ENCODE measurements at places on chromosomes 3 and 15.

DNA sequence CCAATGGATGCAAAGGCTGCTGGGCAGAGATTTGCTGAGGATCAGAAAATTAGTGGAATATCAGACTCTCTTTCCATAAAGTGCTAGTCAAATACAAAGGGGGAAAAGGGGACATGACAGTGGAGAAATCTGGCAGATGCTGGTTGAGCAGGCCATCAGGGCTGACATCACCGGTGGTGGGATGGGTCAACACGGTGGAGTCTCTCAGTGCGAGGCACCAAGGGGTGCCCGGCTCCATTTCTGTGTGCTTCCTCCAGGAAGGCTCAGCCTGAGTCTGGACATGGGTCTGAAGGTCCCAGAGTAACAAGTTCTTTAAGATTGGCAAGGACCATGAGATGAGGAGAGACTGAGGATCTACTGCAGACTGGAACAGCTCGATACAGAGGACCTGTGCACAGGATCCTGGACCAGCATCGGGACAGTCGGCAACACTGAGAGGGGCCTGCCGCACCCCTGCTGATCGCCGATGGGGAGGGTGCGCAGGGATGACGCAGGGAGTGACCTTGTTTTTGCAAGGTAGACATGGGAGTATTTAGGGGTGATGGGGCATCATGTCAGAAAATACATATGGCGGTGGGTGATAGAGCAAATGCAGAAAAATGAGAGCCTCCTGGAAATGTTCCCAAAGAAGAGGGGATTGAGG is 92.7 kb downstream of the SEC22A start:
- DNase-seq = no peak

DNA sequence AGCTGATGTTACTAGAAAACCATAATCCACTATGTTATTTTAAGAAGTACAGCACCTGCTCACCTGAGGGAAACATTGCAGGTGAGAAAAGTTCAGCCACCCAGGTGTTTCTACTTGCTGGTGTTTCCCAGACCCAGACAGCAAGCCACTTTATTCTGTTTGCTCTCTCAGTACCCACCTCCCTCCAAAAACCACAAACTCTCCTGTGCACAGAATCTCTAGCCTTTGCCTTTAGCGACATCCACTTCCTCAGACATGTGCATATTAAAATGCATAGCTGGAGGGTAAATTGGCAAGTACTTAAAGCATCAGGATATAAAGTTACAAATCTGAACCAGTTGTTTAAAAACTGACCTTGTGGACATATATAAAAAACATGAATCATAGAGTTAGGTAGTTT is 36.7 kb downstream of the VGLL3 start:
- DNase-seq = no peak

GRCh38 chr15:77311618-77312398 is 108.1 kb downstream of the PEAK1 start:
- DNase-seq = no peak

- DNase-seq = peak; percentile 21
Measured at GRCh38 chr15:72306211-72306785, 13.7 kb downstream of the CELF6 start.

DNA sequence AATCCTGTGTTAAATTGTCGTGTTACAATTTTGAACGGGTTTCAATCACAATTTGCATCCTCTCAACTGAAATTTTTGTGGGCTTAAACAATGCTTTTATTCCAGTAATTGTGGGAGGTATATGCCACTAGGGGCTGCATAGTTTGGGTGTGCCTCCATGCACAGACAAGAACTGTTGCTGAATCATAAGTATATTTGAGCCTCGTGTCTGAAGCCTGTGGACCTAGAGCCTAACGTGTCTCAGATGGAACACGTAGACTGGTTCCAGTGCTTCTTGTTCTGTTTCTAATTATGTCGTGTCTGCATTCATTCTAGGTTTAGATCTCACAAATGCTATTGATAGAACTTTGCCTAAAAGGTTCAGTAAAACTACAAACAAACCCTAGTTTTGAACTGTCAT is 363.4 kb downstream of the RBMS3 start:
- DNase-seq = no peak

- no peak for DNase-seq
Measured at GRCh38 chr3:10397879-10398278, 77.0 kb upstream of the SEC13 start.

- no peak for DNase-seq
Measured at GRCh38 chr3:195008816-195009215, 262.1 kb downstream of the XXYLT1 start.

DNA sequence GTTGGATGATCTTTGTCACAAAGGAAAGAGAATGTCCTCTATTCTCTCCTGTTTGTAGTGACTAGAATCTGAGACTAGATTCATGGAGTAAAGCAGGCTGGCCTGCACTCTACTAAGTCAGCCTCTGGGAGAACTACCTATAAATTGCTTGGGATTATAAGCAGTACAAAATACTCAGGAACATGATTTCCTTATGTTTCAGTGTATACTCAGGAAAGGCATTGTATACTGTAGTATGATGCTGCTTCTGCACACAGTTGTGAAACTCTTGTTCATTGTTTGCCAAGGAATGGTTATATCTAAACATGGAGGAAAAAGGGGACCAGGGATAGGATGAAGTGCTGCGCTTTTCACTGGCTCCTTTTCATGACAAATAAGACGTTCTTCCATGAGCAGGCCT is 49.2 kb downstream of the OXSR1 start:
- DNase-seq = no peak

GRCh38 chr3:27085829-27086730 is 283.1 kb downstream of the NEK10 start:
- no peak for DNase-seq

DNA sequence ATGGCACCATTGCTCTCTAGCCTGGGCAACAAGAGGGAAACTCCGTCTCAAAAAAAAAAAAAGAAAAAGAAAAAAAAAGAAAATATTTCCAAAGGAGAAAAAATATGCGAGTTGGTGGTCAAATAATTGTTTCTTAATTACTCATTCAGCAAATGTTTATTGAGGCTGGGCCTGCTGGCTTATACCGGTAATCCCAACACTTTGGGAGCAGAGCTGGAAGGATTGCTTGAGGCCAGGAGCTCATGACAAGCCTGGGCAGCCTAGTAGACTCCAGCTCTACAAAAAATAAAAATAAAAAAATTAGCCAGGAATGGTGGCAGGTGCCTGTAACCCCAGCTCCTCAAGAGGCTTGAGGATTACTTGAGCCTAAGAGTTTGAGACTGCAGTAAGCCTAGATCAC is 4.1 kb downstream of the KNL1 start:
- DNase-seq = no peak

DNA sequence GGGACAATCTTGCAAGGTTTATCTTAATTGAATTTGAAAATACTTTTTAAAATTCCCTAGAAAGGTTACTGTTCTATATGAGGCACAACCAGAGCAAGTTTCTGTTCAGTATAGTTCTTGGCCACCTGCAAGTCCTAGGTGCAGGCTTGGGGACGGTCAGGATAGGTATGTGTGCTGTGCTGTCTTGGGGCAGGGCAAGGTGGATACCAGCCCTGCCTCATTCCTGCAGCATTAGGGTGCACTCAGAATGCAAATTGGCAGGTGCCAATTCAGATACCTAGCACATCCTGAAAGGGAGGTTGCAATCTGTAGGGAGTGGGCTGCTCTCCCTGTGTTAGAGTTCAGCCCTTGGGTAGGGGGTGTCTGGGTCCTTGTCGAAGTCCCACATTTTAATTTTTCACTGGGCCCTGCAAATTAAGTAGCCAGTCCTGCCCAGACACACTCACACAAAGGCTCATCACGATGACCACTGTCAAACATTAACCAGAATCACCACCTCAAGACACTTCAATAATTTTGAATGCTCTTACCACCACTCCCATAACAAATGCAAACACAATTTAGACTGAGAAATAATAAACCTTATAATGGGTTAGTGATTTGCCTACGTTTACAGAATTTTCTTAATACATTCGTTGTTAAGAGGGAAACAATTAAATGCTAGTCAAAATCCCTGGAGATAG is 838.0 kb upstream of the NR2F2 start:
- DNase-seq = no peak

GRCh38 chr3:108333961-108334360 is 37.6 kb downstream of the HHLA2 start:
- DNase-seq = no peak

DNA sequence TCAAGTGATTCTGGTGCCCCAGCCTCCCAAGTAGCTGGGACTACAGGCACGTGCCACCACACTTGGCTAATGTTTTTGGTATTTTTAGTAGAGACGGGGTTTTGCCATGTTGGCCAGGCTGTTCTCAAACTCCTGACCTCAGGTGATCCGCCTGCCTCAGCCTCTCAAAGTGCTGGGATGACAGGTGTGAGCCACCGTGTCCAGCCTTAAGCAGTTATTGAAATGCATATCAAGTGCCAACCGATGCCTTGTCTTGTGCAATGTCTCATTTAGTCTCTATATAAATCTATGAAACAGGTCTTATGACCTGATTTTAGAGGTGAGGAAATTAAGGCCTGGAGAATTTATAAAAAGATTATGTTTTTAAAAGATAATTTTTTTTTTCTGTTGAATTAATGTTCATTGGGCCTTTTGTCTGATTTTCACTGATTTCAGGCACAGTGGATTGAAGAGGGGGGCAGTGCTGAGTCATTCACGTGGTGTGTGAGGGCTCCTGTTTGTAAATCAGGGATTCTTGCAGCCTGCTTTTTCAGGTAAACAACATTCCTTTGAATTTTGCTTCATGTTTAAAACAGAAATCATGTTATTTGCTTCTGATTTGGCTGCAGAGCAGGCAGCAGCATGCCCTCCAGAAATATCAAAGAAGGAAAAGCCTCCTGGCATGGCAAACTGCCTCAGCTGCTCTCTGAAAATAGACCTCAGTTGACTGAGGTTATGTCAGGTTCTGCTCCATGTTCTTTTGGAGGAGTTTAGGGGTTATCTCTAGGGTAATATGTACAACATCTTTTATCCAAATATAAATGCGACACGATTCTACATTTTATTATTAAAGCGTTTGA is 407.0 kb upstream of the RGMA start:
- no peak for DNase-seq

GRCh38 chr3:55571913-55572312 is 84.8 kb upstream of the WNT5A start:
- DNase-seq = no peak

DNA sequence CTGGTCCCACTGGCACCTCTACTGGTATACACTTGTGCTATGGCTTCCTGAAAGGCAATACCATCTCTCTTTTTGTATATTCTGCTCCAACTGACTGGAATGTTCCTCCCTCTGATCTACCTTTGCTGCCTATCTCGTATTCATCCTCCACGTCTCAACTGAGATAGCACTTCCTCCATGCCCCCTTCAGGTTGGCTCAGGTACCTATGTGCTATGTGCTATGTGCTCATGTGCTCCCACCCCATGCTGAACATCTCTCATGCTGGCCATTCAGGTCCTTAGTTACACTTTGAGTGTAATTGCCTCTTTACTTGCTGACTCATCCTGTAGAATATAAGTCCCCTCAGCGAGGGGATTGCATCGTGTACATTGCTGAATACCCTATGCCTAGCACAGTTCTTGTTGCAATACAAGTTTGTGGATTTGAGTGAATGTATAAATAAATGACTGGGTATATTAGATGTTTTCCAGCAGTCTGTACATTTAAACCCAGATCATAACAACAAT is 156.9 kb downstream of the SOX2 start:
- no peak for DNase-seq

DNA sequence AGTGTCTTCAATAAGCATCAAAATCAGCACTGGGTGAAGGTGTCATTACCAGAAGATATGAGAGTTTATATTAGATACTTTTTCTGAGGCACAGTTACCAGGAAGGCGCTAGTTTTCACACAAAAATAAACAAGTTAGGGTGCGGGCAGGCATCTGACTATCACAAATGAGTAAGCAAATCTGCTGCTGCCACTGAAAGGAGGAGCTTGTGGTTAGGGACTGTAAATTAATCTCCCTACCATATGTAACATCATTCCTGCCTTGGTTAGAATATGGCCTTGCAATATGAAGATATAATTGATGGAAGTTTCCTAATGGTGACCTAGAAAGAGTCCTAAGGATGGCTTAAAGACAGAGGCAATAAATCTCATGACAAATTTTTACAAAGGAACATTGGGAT is 19.5 kb upstream of the EID1 start:
- no peak for DNase-seq

DNA sequence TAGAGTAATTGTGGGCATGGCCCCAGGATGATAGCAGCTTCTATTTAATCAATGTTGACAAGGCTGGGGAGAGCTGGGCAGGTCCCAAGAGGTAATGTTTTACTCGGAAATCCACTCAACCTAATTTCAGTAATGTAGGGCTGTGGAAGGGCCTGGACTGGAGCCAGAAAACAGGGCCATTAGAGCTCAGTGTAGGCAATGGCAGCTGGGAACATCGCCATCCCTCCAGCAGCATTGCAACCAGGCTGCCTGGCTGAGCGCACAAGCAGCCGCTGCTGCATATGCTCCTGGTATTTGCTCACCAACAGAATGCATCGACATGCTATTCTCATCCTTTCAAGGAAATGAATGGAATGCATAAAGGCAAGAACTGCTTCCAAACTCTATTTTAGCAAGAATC is 90.0 kb downstream of the GAP43 start:
- no peak for DNase-seq

DNA sequence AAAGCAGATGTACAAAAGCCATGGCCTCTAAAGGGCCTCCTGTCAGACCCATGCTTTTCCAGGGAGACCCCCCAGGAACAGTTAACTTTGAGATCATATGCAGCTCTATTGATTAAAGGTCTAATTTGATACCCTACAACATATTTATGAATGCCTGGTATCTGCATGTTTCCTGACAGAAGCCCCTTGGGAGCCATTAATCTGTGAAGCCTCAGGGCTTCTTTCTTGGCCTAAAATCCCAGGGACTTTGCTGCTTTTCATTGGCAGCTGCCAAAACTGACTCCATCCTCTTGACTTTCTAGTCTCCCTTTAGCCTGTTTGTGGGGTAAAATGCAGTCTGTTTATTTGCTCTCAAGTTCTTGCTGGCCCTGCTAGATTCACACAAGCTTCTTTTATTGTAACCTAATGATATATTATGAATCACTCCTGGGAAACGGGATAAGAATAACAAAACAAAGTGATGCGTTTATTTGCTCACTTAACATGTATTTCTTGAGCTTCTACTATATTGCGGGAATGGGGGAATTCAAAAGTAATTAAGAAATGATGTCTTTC is 257.0 kb downstream of the LSAMP start:
- DNase-seq = no peak

DNA sequence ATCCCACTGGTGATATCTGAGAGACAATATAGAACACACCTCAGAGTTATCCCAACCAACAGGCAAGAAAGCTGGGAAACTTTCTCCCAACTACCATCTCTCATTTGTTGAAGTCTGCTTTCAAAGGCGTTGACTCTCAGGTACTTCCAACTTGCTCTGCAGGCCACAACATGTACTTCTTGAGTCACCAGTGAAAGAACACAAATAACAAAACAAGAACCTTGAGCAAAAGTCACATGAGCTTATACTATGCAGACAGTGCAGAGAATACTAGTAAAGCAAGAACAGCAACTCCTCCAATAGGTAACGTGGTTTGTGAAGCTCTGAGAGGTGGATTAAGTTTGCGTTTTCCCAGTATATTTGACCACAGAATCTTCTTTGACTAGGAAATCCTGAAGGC is 20.6 kb downstream of the SNTN start:
- no peak for DNase-seq

GRCh38 chr3:185961675-185962232 is 23.9 kb upstream of the TRA2B start:
- DNase-seq = no peak

GRCh38 chr3:38102444-38102814 is 34.5 kb downstream of the ACAA1 start:
- DNase-seq = no peak

All from stimulated activated CD8-positive, alpha-beta memory T cell treated with anti-CD3 and anti-CD28 coated beads, Interleukin-4, amount 100 ng/mL, for 1 hour (primary cell).